ENCODE measurements at places on chromosomes 7 and 10.

DNA sequence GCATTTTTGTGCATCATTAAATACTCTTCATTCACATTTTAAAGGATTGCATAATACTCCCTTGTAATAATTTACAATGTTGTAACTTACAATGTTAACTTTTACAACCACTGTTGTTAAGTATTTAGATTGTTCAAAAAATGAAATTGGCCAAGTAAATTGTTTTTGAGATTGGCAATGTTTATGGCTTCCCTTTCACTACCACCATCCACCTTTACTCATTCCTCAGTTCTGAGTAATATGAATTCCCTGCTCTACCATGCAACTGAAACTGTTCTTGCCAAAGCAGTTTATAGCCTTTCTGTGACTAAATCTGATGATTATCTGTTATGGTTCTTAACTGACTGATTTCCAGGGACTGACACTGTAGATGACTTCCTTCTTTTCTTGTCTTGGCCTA is 80.5 kb upstream of the TMEM106B start:
- DNase-seq, result no peak

DNA sequence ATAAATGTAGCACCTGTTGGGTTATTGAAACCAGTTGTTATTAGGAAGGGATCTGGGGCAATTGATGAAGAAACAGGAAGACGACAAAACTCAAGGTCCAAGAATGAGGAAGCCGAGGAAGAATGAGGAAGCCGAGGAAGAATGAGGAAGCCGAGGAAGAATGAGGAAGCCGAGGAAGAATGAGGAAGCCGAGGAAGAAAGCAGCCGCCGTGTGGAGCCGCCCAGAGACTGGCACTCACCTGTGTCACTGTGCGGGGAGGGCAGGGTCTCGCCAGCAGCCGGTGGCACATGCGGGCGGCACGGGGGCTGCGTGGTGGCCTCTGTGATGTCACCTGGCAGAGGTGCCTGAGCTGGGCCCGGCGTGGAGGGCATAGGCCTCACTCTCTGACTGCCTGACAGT is 71.1 kb upstream of the CFAP46 start:
- no peak for DNase-seq

GRCh38 chr10:70559861-70560260 is 42.7 kb downstream of the PRF1 start:
- DNase-seq, result no peak

- DNase-seq, result no peak
Measured at GRCh38 chr7:132450696-132451095, 125.6 kb downstream of the PLXNA4 start.

DNA sequence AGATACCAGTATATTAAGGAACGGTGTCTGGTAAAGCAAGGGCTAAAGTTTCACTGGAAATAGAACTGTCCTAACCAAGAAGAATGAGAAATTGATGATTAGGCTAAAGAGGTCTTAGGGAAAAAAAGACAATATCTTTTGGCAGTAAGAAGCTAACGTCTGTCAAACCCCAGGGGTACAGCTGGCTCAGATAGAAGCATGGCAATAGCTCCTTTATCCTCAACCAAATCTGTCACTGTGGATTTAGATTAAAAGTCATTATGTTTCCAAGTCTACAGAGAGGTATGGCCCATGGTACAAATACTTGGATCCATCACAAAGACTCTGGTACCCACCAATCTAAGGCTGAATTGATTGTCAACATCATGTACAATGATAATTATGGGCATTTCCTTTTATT is 8.6 kb upstream of the SLC16A9 start:
- no peak for DNase-seq

Data from stimulated activated CD4-positive, alpha-beta T cell treated with anti-CD3 and anti-CD28 coated beads, Interleukin-1b, Interleukin-23, amount 100 ng/mL, for 4 hours (primary cell).